ENCODE measurements at places on chromosomes 7 and 10.

DNA sequence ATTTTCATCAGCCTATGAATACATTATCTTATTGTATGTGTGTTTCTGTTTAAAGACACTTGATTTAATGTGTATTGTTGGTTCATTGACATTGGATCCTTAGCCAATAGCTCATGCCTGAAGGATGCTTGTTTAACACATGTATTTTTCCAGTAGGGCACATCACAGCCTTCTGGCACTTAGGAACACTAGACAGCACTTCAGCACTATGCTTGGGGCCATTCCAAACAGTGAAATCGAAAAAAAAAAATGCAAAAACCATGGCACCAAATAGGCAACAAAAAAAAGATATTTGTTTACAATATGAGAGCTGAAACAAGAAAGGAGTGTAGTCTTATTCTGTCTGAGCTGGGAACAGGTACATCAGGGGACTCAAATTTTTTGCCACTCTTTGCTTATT is 262.8 kb downstream of the SLC25A13 start:
- DNase-seq: no peak

GRCh38 chr7:134477954-134478353 is 19.1 kb upstream of the AKR1B1 start:
- DNase-seq: no peak

DNA sequence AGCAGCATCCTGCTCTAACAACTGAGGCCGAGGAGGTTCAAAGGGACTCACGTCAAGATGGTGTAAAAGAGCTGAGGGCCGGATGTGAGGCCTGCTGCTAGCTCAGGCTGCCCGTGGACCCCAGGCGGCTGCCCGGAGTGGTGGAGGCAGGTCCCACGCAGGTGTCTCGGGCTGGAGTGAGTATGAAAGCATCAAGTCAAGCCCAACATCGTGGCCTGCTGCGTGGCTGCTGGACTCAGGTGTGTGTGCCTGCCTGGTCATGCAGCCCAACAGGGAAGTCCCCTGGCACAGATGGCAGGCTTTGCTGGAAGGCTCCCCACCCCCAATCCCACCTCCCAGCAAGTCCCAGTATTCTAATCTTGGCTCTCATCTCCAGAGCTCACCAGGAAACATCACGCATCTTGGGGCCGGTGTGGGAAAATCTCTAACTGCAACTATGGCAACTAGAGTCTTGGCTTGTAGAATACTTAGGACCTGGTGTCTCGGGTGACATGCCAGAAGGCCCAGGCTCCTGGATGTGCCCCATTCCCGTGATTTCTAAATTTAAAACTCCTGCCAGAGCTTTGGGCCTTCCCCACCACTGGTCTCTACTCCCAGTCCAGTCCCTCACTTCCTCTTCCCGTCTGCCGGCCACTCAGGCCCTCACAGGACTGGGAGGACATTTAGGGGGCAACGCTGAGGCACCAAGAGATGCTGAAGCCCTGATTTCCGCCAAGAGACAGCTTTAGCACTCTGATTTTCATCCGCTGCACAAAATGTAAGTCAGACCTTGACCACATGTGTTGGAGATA is 85.9 kb downstream of the PRKAG2 start:
- no peak for DNase-seq

- DNase-seq: no peak
These were observed 6.3 kb downstream of the PITX3 start for GRCh38 chr10:102234888-102235597.

GRCh38 chr10:6305401-6306321 is 102.9 kb downstream of the PFKFB3 start:
- DNase-seq: no peak

DNA sequence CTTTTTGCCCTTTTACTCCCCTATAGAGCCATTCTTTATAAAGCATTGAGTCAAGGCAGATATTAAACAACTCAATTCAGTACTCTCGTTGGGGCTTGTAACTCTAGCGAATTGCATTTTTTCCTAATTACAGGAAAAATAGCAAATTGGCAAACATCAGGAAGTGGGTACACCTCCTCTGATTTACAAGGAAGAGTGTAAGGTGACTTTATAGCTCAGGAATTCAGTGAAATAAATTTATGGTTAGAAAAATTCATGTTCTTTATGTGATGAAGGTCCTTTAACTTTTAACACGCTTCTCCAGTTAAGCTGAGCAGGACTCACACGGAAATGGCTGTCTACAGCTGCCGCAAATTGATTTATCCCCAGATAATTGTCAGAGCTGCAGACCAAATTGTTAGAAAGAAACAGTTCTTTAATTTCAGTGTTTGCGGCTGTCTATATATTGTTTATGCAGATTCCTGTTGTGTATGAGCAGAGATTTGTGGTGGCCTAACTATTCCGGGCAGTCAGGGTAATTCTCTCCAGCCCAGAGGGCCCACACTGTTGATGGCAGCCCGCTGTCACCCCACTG is 151.1 kb upstream of the MKI67 start:
- no peak for DNase-seq

- DNase-seq: no peak
These were observed 135.2 kb downstream of the DIP2C start for GRCh38 chr10:554182-554848.

- no peak for DNase-seq
These were observed 650.8 kb downstream of the LRMDA start for GRCh38 chr10:76082232-76082631.

DNA sequence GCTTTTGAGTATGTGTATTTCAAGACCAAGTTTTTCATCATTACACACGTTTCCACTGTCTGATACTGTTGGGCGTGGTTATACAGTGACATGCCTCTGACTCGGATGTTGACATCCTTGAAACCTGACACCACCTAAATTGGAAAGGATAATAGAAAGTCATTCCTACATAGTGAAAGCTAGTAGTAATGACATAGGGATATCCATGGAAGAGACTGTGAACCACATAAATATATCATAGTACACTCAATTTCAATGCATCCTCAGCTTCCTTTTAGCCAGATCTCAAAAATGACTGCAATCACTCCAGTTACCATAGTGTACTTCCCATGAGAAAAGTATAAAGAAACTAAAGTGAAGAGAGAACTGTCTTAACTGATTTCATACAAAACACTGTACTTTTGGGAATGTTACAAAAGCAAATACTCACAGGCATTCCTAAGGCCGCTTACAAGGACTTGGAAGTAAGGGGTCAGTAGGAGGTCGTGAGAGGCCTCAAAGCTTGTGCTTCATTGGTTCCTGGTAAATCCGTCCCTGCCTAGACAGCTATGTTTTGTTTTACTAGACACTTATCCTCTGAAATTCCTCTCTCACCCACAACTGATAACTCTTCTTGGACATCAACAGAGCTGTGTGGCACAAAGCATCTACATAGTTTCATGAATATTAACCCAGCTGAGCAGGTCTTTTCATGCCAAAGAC is 71.8 kb upstream of the VWDE start:
- peak; percentile 9 for DNase-seq

GRCh38 chr7:101795461-101795860 is 22.0 kb upstream of the CUX1 start:
- DNase-seq: no peak

GRCh38 chr10:79318369-79318768 is 28.9 kb upstream of the PPIF start:
- no peak for DNase-seq

DNA sequence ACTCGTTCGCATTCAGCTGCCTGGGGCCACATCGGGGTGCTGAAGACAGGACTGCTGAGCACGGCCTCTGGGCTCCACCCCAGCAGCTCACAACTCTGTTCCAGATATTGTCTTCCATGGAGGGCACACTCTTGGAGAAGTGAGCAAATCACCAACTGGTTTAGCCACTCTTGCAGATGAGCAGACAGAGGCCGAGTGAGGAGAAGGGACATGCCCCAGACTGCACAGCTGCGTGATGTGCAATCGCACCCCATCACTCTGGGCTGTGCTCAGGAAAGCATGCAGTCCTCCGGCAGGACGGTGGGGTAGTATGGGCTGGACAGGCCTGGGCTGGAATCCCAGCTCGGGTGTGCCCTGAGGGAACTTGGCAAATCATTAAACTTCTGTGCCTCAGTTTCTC is 111.6 kb downstream of the FAM53B start:
- DNase-seq: no peak

- no peak for DNase-seq
These were observed 175.4 kb downstream of the GNAI1 start for GRCh38 chr7:80309971-80310549.

DNA sequence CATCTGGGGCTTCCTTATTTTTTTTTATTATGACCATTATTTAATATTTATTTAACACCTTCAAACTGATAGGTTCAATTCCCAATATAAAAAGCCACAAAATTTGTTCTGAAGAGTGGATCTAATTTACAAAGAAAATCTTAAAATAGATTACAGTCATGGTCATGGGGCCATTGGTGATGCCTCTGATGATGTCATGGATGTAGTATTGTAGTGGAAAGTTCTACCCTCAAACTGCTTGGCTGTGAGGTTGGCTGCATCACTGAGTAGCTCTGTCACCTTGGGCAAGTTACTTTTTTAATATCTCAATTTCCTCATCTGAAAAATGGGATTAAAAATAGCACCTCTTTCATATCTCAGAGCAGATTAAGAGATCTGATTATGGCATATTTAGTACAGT is 128.5 kb downstream of the DKK1 start:
- DNase-seq: no peak

GRCh38 chr10:38147686-38148085 is 53.5 kb downstream of the ZNF37A start:
- no peak for DNase-seq

DNA sequence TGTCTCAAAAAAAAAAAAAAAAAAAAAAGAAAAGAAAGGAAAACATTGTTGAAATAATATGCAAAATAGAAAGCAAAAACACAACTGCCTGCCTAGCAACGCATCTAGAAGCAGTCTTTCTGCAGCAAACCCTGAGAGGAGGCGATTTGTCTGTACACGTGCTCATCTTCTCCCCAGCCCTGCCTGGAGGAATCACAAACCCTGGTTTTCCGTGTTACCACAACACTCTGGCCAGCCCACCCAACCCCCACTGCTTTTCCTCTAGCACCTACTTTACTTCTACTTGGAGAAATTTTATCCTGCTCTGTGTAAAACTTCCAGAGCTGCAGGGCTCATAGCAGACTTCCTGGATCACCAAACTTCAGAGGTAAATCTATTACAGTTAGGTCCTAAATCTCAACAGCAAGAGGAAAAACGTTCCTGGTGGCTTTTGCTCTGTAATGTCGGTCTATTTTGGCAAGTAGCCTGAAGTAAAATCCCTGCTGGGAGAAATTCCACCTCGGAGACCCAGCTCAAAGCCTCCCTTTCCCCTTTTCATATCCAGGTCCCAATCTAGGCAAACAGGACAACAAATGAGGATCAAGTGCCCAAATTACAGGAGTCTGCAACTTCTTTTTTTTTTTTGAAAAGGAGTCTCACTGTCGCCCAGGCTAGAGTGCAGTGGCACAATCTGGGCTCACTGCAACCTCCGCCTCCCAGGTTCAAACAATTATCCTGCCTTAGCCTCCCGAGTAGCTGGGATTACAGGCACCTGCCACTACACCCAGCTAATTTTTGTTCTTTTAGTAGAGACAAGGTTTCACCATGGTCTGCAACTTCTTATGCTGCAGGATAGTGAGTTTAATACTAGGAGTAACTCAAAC is 91.6 kb downstream of the DNMBP start:
- peak; percentile 62 for DNase-seq

- DNase-seq: peak; percentile 42
These were observed 179.8 kb upstream of the ASAH2 start for GRCh38 chr10:50431133-50431532.

DNA sequence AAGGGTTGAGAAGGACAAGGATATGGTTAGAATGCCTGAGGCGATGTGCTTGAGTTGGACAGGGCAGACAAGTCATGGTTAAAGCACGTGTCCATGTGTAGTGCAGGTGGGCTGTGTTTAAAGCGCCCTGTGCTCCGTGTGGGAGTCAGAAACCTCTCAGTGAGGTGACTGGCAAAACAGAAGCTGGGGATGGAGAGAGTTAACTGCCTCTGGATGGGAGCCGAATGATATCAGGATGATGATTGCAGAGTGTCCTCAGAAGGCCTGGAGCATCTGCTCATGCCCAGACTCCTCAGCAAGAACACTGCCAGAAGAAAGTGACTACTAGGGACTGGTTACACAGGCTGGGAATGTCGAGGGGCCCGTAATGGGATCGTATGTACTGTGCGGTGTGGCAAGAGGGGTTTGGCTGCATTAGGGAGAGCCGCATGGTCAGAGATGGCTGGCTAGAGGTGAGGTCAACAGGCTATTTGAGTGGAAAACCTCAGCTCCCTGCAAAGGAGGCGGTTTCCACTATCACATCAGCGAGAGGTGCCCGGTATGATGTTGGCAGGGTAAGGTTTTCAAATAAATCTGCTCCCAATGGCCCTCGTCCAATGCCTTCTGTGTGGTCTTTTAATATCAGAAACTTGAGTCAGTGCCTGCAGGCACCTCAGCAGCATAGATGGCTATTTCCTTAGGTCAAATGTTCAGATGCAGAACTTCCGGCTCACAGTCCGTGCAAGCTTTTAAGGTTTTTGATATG is 26.1 kb upstream of the MRC1 start:
- peak; percentile 57 for DNase-seq

DNA sequence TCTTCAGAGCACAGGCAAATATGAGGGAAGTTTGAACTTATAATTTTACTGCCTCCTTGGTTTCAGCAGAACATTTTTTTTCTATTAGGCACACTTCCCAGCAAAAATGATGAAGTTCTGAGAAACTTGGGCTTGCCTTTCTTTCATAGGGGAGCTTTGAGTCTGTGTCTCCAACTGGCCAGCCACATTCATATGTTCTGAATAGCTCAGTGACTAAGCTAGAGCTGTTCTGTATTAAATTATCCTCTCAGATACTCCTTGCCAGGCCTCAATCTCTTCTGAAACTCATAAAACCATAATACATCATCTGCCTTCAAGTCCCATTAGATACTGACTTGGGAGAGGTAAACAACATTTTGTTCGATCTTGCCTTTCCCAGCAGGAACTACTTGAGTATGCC is 476.5 kb downstream of the GPAM start:
- DNase-seq: peak; percentile 81

- no peak for DNase-seq
These were observed 153.5 kb downstream of the PARD3 start for GRCh38 chr10:34661580-34661979.

DNA sequence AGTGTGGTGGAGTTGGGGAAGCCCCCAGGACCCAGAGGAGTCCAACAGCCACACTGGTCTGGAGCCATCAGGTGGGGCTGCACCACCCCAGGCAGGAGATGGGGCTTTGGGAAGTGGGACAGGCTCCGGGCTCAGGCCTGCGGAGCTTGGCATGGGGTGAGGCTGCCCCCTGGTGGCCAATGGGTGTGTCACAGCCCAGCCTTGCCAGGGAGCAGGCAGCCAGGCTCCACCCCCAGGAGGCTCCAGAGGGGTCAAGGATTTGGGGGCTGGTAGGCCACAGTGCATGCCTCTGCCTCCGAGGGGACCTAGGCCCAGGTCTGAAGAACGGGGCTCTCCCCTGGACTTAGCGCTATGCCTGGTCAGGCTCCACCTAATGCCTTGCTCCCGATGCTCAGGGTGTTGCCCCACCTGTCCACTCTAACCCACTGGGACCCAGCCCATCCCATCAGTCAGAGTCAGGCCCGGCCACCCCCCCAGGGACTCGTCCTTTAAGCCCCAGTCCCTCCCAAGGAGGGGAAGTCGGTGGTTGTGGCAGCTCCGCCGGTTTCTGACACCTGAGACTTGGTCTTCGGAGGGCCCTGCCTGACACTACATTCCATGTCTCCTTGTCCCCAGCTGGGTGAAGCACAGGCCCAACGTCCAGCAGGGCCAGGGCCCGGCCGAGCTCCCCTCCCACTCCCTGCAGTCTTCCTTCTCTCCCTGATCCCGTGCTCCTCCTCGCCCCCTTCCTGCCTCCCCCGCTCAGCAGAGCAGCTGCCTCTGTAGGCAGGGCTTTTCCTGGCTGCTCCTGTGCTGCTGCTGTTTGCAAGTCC is 11.3 kb upstream of the SAMD8 start:
- peak; percentile 94 for DNase-seq

- DNase-seq: no peak
These were observed 485.1 kb downstream of the GLRX3 start for GRCh38 chr10:130621231-130621775.

GRCh38 chr7:135102372-135102771 is 45.5 kb upstream of the TMEM140 start:
- DNase-seq: no peak
